ENCODE measurements at places on chromosomes 7 and 10. TPM values are rescaled to one million over a fixed set of nuclear protein-coding genes. Genes with fewer than 3 reads are reported as not detected.

GRCh38 chr10:113569576-113569975 lies 16.7 kb downstream of the HABP2 start:
- no peak overlapping the region for H3K27ac ChIP-seq
- no peaks in the 10 kb centered on the region for H3K27me3 ChIP-seq
- DNase-seq, result no peak
- no peak overlapping the region for H3K4me3 ChIP-seq
- peaks cover 20% of the 10 kb centered on the region for H3K4me1 ChIP-seq

GRCh38 chr10:73577788-73578187 lies 13.4 kb downstream of the USP54 start:
- no peaks in the 10 kb centered on the region for H3K27me3 ChIP-seq
- DNase-seq, result no peak
- H3K4me3 ChIP-seq, result no peak overlapping the region
- no peak overlapping the region for H3K27ac ChIP-seq

- H3K4me1 ChIP-seq, result peaks cover 12% of the 10 kb centered on the region
- peak overlapping the region; percentile 94 for H3K4me3 ChIP-seq
- peak overlapping the region; percentile 32 for H3K27ac ChIP-seq
- DNase-seq, result peak; percentile 59
- H3K27me3 ChIP-seq, result no peaks in the 10 kb centered on the region
Observed at GRCh38 chr7:100693312-100694097, 545 bp downstream of the GIGYF1 start.

DNA sequence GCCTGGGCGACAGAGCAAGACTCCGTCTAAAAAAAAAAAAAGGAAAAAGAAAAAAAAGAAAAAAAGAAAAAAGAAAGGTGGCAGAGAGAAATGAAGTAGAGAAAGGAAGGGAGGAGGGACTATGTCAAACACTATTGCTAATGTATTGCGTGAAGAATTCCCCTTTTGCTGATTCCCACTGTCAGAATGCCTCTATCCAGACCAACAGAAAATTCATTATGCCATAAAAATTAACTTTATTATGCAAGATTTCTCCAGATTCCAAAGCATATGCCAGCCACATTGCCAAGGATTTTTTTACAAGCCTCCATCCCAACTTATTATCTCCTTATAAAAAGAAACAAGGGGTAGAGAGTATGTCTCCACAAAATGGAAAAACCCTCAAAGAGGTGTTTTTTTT lies 209.3 kb downstream of the MTERF1 start:
- H3K4me1 ChIP-seq, result no peaks in the 10 kb centered on the region
- DNase-seq, result no peak
- H3K27me3 ChIP-seq, result no peaks in the 10 kb centered on the region
- no peak overlapping the region for H3K4me3 ChIP-seq
- no peaks in the 10 kb centered on the region for H3K36me3 ChIP-seq

- no peak overlapping the region for H3K4me3 ChIP-seq
- DNase-seq, result no peak
- H3K4me1 ChIP-seq, result no peaks in the 10 kb centered on the region
- no peak overlapping the region for H3K27ac ChIP-seq
- peaks cover 20% of the 10 kb centered on the region for H3K36me3 ChIP-seq
Observed at GRCh38 chr10:21159669-21160068, 262.6 kb upstream of the NEBL start.

DNA sequence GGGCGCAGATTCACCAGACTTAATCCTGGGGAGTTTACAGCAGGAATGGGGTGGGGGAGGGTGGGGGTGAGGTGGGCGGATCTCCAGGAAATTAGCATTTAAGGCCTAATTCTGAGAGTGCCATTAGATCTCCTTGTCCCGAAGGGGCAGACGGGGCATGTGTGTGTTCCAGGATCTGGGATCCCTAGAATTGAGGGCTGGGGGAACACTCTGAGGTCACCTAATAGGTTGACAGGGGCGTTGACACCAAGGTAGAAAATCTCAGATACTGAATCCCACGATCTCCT lies 9.4 kb upstream of the EPHB4 start:
- H3K4me1 ChIP-seq, result peaks cover 5% of the 10 kb centered on the region
- H3K36me3 ChIP-seq, result no peaks in the 10 kb centered on the region
- peak overlapping the region; percentile 77 for H3K4me3 ChIP-seq
- no peak for DNase-seq
- H3K27ac ChIP-seq, result peak overlapping the region; percentile 87

- no peak overlapping the region for H3K27ac ChIP-seq
- DNase-seq, result no peak
- H3K4me3 ChIP-seq, result no peak overlapping the region
- H3K4me1 ChIP-seq, result no peaks in the 10 kb centered on the region
Observed at GRCh38 chr10:122577311-122577885, 16.8 kb downstream of the DMBT1 start.

DNA sequence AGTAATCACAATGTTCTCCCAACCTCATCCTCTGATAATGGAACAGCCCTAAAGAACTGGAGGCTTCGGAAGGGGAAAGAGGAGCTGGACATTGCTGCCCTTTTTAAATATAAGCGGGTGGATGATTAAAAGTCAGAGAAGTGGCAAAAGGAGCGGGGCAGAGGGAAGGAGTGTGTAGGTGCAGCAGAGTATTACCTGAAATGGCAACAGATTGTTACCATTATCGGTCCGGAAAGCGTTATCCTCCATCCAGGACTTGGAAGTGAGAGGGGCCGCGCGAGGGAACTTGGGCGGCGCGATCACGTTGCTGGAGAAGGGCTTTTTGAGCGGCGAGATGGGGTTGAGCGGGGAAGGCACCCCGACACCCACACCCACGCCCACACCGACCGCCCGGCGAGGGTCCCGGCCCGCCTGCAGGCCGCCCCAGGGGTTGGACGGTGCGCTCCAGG lies 51.7 kb downstream of the CPEB3 start:
- no peak overlapping the region for H3K27ac ChIP-seq
- H3K36me3 ChIP-seq, result no peaks in the 10 kb centered on the region
- no peak for DNase-seq

- no peak for DNase-seq
- no peaks in the 10 kb centered on the region for H3K27me3 ChIP-seq
- H3K27ac ChIP-seq, result no peak overlapping the region
- H3K4me3 ChIP-seq, result no peak overlapping the region
- no peaks in the 10 kb centered on the region for H3K4me1 ChIP-seq
Observed at GRCh38 chr10:44564790-44565189, 179.9 kb upstream of the CXCL12 start.

- no peak for DNase-seq
- no peaks in the 10 kb centered on the region for H3K27me3 ChIP-seq
- no peak overlapping the region for H3K4me3 ChIP-seq
- H3K27ac ChIP-seq, result no peak overlapping the region
- peaks cover 32% of the 10 kb centered on the region for H3K36me3 ChIP-seq
- peaks cover 18% of the 10 kb centered on the region for H3K4me1 ChIP-seq
Observed at GRCh38 chr7:5683280-5683670, 98.2 kb downstream of the RNF216 start.

GRCh38 chr10:13743963-13744362 lies 157.2 kb downstream of the PRPF18 start:
- H3K36me3 ChIP-seq, result no peaks in the 10 kb centered on the region
- H3K27me3 ChIP-seq, result no peaks in the 10 kb centered on the region
- no peaks in the 10 kb centered on the region for H3K4me1 ChIP-seq
- no peak overlapping the region for H3K27ac ChIP-seq

GRCh38 chr10:2547606-2548005 lies 519.7 kb upstream of the PFKP start:
- H3K36me3 ChIP-seq, result no peaks in the 10 kb centered on the region
- no peaks in the 10 kb centered on the region for H3K27me3 ChIP-seq
- no peak overlapping the region for H3K27ac ChIP-seq
- DNase-seq, result no peak
- no peaks in the 10 kb centered on the region for H3K4me1 ChIP-seq

DNA sequence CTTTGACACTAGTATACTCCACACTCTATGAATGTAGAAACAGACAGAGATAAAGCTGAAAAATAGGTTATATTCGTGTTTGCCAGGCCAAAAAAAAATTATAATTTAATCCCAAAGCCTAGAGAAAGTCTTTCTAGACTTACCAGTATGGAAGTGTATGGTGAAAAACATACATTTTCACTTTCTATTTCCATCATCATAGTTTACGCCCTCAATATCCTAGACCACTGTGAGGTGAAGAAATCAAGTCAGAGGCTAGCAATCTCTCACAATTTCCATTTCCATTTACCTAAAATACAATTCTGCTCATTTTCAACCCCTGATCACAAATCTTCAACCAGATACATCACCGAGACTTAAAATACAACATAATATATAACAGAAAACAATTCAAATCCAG lies 16.2 kb downstream of the GPR22 start:
- no peaks in the 10 kb centered on the region for H3K4me1 ChIP-seq
- H3K27ac ChIP-seq, result no peak overlapping the region
- H3K27me3 ChIP-seq, result no peaks in the 10 kb centered on the region
- DNase-seq, result no peak

DNA sequence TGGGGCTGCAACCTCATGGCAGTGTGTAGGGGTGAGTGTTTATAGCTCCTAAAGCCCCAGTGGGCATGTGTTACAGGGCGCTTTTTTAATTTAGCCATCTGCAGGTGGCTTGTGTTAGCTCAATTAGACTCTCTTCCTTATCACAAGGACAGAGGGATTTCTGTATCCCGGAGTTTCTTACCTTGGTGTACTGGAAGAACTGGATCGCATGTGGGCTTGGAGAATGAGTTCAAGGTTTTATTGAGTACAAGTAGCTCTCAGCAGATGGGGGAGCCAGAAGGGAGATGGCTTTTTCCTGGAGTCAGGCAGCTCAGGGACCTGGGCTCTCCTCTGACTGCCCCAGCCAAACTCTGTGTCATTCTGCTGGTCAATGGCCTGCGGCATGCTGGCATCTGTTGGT lies 153.5 kb upstream of the C7orf33 start:
- H3K4me1 ChIP-seq, result no peaks in the 10 kb centered on the region
- DNase-seq, result no peak
- no peaks in the 10 kb centered on the region for H3K27me3 ChIP-seq
- no peaks in the 10 kb centered on the region for H3K36me3 ChIP-seq
- no peak overlapping the region for H3K4me3 ChIP-seq

DNA sequence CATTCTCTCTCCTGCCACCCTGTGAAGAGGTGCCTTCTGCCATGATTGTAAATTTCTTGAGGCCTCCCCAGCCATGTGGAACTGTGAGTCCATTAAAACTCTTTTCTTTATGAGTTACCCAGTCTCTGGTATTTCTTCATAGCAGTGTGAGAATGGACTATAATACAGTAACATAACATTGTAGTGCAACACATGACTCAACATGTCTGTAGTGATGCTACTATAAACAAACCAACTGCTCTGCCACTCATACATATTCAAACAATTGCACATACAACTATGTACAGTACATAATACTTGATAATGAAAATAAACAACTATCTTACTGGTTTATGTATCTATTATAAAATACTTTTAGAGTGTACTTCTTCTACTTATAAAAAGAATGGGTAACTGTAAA lies 7.1 kb downstream of the ATOH7 start:
- H3K4me1 ChIP-seq, result no peaks in the 10 kb centered on the region
- peaks cover 21% of the 10 kb centered on the region for H3K27me3 ChIP-seq
- no peak for DNase-seq
- no peaks in the 10 kb centered on the region for H3K36me3 ChIP-seq
- no peak overlapping the region for H3K4me3 ChIP-seq

- peaks cover 66% of the 10 kb centered on the region for H3K36me3 ChIP-seq
- DNase-seq, result no peak
- no peak overlapping the region for H3K4me3 ChIP-seq
- no peak overlapping the region for H3K27ac ChIP-seq
- H3K27me3 ChIP-seq, result no peaks in the 10 kb centered on the region
- H3K4me1 ChIP-seq, result peaks cover 7% of the 10 kb centered on the region
Observed at GRCh38 chr7:127678947-127679346, 27.0 kb downstream of the SND1 start.

- peaks cover 30% of the 10 kb centered on the region for H3K4me1 ChIP-seq
- H3K36me3 ChIP-seq, result no peaks in the 10 kb centered on the region
- no peak overlapping the region for H3K4me3 ChIP-seq
- H3K27ac ChIP-seq, result no peak overlapping the region
- H3K27me3 ChIP-seq, result no peaks in the 10 kb centered on the region
Observed at GRCh38 chr7:78039790-78040776, 241.5 kb downstream of the PHTF2 start.

DNA sequence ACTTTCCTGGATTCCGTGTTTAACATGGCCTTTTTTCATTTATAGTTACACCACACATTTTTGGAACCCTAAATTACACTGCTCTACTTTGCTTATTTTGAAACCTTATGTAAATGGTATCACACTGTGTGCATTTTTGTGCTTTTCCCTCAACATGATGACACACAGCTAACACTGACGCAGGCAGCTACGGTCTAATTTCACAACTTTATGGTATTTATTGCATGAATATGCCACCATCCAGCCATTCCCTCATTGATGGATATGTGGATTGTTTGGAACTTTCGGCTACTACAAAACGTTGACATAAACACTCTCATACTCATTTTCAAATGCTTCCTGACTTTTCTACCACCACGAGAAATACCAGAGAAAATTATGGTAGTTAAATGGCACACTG lies 6.9 kb downstream of the PAPOLB start:
- H3K4me1 ChIP-seq, result peaks cover 7% of the 10 kb centered on the region
- no peaks in the 10 kb centered on the region for H3K27me3 ChIP-seq
- no peak for DNase-seq
- H3K4me3 ChIP-seq, result no peak overlapping the region
- H3K27ac ChIP-seq, result no peak overlapping the region
- H3K36me3 ChIP-seq, result peaks cover 5% of the 10 kb centered on the region

- DNase-seq, result no peak
- H3K36me3 ChIP-seq, result no peaks in the 10 kb centered on the region
- H3K27ac ChIP-seq, result no peak overlapping the region
Observed at GRCh38 chr10:71598621-71599055, 120.9 kb downstream of the C10orf105 start.

DNA sequence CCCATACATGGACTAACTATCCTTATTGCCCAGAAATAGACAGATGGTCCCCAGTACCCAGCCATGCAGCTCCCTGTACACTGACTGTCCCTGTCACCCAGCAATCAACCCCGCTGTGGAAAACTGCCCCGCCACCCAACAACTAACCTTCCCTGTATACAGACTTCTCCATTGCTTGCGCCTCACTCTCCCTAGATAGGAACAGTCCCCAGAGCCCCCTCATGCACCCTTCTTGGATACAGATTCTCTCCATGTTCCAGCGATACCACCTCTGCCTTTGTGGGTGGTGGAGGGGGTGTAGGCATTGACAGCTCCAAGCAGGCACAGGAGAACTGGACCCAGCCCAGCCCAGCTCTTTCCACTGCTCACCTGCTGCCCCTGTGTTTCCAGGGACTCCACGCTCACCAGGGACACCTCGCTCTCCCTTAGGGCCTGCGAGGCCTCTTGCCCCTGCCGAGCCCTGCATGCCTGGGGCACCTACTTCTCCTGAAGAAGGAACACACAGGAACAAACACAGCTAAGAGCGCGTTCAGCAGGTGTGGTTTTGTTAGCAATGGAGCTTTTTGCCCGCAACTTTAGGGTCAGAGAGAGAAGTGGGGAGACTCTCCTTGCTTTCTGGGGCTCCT lies 7.2 kb downstream of the SFTPD start:
- no peak overlapping the region for H3K4me3 ChIP-seq
- no peak for DNase-seq
- no peaks in the 10 kb centered on the region for H3K27me3 ChIP-seq

- no peaks in the 10 kb centered on the region for H3K36me3 ChIP-seq
- no peaks in the 10 kb centered on the region for H3K27me3 ChIP-seq
- no peak overlapping the region for H3K4me3 ChIP-seq
- no peak for DNase-seq
- H3K27ac ChIP-seq, result no peak overlapping the region
Observed at GRCh38 chr10:79084012-79084971, 15.5 kb downstream of the ZMIZ1 start.

The PCLO gene
- 2.8 TPM for total RNA-seq

The CYP3A4 gene
- total RNA-seq, result not detected

The VWDE gene
- 11.8 TPM for total RNA-seq

The ADCK2 gene
- 17.7 TPM for total RNA-seq

The VIM gene
- 188 TPM for total RNA-seq

The ANKRD1 gene
- 19.6 TPM for total RNA-seq
